Activated CD8-positive, alpha-beta memory T cell treated with anti-CD3 and anti-CD28 coated beads for 4 hours (primary cell): ENCODE measurements at places on chromosomes 13 and 19.

DNA sequence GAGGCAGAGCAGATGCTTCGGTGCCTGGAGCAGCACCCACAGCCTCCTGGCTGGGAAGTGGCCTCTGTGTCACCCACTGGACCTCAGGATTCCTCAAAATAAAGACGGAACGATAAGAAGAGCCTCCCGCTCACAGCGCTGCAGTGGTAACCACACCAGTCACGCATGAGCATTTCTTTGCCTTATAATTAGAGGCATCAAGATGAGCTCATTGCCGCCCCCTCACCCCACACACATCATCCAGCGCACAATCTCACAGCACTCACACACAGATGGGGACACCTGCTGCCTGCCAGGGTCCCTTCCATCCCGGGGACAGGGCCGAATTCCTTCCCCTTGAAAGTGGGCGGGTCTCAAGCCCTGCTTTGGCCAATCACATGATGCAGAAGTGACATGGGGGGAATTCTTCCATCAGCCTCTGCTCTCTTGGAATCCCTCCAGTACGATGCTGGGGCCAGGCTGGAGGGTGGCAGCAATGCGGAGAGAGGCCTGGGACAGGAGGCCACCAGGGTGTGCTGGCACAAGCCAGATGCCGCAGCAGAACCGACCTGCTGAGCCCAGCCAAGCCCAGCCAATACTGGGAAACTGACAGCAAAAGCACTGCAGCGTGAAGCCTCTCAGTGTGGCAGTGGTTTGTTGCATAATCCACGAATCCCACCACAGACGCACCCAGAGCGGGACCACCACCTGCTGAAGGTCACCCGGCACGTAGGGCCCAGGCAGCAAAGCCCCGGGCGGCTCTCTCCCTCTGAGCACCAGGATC is 16.0 kb downstream of the PIP5K1C start:
- DNase-seq = no peak

DNA sequence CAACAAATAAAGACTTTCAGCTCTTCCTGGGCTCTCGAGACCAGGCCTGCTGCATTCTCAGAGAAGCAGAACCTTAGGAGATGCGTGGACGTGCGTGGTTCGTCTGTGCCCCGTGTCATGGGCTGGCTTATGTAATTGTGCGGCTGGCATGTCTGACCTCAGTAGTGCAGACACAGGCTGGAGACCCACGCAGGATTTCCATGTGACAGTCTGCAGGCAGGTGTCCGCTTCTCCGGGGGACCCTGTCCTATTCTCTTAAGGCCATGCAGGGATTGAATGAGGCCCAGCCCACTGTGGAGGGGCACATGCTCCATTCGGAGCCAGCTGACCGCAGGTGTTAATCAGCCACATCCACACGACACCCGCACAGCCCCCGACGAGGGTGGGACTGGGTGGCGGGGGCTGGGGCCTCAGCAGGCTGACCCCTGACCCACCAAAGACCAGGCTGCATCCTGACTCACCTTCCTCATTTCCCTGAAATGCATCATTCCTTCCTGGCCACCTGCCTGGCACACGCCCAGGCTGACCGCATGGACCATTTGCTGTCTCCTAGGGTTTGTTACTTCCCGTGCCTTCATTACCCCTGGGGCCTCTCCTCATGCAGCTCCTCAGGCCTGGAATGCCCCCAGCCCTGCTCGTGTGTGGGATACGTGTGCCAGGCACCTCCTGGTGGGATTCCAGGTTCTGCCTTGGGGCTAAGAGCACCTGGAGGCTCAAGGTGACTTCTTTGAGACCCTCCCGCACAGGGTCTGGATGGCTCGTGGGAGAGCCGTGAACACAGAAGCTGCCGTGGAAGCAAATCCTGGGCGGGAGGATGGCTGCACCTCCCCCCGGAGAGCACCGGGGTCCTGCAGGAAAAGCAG is 10.7 kb upstream of the MCF2L start:
- DNase-seq = no peak

DNA sequence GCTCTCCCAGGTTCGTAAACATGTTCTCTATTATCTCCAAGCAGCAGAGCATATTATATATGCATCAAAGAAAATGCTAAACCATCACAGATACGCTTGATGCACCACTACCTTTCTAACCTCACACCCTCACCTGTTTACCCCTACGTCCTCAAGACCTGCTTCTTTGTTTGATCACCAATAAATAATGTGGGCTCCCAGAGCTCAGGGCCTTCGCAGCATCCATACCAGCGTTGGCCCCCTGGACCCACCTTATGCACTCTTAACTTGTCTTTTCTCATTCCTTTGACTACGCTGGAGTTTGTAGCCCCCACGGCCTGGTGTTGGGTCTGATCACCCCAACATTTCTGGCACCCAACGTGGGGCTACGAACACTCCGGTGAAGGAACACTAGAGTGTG is 10.0 kb upstream of the ZNF443 start:
- no peak for DNase-seq

- no peak for DNase-seq
These were observed 22.7 kb downstream of the FAM187B start for GRCh38 chr19:35205733-35206323.

DNA sequence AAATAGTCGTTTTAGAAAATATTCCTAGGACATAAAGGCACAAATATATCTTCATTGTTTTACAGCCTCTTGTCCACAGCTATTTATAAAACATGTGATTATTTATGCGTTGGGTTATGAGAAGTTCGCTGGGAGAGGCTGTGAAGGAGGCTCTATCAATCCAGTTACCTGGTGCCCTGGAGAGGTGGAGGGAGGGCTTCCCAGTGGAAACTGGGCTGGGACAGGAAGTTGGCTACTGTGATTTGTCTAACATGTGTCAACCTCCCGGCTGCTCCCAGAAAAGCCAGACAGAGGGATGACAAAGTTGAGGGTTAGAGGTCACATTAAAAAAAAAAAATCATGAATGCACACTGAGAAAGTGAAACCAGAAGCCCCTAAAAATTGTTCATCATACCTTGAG is 346.5 kb downstream of the ZNF536 start:
- no peak for DNase-seq

- DNase-seq = no peak
These were observed 182.9 kb downstream of the TEX29 start for GRCh38 chr13:111503376-111503775.

DNA sequence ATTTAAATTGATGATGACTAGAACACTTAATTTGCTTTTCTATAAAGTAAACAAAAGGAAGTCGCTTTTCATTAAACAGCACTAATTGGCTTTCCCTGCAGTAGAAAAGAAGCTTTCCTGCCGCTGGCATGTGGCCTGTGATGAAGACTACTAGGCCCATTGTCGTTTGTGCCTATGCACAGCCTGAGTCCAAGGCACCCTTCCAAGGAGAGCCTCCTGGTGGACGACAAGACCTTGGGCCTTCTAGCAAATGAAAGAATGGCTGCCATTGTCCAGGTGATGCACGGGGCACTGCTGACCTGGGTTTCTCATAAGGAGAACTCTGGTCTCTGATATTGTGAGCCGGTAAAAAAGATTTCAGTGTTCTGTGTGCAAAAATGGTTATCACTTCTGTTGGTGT is 233.0 kb downstream of the COL4A1 start:
- no peak for DNase-seq

GRCh38 chr13:23466144-23467002 is 32.9 kb upstream of the SACS start:
- DNase-seq = peak; percentile 35

- no peak for DNase-seq
These were observed 1.0 kb upstream of the PGLS start for GRCh38 chr19:17510220-17510993.

DNA sequence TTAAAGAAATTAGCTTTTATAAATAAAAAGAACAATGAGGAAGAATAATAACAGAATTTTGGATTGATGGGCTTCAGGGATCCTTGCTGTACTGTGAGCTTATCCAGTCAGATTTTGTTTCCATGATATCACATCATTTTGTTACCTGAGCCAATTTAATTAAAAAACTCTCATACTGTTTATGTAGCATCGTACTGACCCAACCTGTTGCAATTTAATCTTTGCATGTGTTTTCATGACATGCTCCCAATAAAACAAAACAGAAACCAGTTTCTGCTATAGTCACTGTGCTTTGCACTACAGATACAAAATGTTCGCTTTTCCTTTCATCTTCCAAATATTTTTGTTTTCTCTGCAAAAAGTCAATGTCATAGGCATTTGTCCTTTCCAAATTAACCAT is 109.7 kb upstream of the RNF113B start:
- no peak for DNase-seq

GRCh38 chr13:26463848-26464247 is 93.6 kb upstream of the WASF3 start:
- no peak for DNase-seq

- DNase-seq = no peak
These were observed 1422.1 kb downstream of the PCDH9 start for GRCh38 chr13:65808061-65808460.

DNA sequence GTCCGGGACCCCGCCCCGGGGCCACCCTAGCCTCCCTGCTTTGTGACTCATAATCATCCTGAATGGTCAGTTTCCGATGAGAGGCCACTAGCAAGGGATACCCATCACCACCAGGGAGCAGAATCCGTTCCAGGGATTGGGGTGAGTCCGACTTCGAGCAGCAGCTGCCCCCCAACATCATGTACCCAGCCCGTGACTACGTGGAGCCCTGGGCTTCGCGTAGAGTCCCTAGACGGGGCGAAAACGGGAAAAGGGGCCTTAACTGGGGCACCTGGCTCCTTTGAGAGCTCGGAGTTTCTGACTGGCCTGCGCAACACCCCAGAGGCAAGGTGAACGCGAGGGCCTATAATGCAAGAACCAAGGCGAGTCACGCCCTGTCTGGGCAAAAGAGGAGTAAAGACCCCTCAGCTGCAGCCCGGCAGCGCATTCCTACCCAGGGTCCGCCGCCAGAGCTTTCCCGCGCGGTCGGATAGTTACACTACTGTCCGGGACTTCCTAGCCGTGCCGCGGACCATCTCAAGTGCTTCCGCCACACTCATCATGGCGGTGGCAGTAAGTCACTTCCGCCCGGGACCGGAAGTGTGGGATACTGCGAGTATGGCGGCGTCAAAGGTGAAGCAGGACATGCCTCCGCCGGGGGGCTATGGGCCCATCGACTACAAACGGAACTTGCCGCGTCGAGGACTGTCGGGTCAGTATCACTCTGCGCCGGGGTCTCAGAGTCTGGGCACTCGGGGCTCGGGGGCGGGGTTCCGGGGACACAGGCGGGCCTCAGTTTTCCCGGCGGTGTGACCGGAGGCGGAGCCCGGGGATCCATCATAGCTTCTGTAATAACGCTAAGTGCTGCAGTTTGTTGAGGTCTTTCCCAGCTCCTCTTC is at the start of gene NDUFA13:
TSS of gene NDUFA13 (plus strand) at position 584 of the 878 bp plus-strand sequence. CDS start at position 598, 14 bp downstream.
- DNase-seq = peak; percentile 88

GRCh38 chr19:56692206-56692895 is 20.8 kb upstream of the ZNF835 start:
- no peak for DNase-seq

DNA sequence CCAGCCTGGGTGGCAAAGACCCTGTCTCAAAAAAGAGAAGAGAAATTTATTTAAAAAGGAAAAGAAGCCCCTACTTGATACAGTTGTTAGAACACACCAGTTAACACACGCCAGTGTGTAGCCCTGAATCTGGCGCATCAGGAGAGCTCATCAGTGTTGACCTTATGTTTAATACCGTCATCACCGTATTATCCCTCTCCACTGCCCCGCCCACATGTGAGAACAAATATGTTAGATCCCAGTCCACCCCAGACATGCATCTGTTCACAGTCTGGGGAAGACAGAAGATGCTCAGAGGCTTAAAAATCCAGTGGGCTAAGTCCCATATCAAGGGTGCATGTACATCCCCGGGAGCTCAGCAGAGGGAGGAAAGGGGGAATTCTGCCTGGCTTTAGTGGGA is 155.2 kb downstream of the DPF1 start:
- no peak for DNase-seq

GRCh38 chr13:112755331-112755730 is 65.5 kb downstream of the ATP11A start:
- DNase-seq = no peak

DNA sequence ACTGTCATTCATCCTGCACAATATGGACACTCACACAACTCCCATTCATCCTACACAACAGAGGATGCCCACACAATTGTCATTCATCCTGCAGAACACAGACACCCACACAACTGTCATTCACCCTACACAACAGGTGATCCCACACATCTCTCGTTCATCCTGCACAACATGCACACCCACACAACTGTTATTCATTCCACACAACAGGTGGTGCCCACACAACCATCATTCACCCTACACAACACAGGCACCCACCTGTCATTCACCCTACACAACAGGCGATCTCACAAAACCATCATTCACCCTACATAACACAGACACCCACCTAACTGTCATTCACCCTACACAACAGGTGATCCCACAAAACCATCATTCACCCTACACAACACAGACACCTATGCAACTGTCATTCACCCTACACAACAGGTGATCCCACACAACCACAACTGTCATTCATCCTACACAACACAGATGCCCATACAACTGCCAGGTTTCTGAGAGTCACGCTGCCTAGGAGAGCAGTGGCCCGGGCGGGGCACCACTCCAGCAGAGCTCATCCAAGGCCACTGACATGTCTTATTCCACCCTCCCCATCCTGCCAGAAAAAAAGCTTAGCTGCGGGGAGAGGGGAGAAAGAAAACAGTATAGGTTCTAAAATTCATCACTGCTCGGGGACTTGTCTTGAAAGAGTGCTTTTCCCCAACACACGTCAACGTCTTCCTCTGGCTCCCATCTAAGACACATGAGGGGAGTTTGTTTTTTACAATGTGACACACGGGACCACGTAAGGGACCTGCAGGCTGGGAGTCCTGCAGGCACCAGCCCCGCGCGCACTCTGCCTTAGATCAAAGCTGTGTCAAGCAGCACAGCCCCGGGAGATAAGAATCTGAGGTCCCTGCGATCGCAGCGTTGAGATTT is 44.0 kb downstream of the KLF2 start:
- no peak for DNase-seq

- DNase-seq = no peak
These were observed 10.5 kb downstream of the CYP2A13 start for GRCh38 chr19:41098762-41099161.

DNA sequence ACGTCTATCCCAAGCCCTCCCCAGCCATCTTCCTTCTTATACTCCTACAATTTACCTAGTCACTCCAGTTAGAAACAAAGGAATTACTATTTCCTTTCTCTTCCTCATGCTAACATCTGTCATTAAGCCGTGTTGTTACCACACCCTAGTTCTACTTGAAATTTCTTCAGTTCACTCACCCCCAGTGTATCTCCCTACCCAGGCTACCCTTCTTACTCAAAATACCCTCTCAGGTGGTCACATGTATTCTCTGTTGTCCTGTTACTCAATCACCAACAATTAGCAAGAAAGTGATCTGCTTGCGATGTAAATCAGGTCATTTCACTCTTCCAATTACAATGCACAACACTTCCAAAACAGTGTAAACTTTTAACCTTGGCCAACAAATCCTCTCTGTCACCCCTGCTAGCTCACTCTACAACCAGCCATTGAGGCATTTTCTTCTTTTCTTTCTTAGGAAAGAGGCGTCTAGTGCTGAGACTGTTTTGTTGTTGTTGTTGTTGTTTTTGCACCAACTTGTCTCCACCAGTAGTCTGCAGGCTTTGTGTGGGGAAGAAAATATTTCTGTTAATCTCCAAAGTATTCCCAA is 50.7 kb downstream of the PCDH17 start:
- DNase-seq = no peak

GRCh38 chr19:10461047-10461949 is 41.0 kb downstream of the PDE4A start:
- peak; percentile 63 for DNase-seq

GRCh38 chr19:45101806-45102205 is 8.8 kb downstream of the PPP1R37 start:
- DNase-seq = no peak

GRCh38 chr13:49701491-49701890 is 10.2 kb upstream of the EBPL start:
- no peak for DNase-seq
